Kidney (tissue), 22 donors: ENCODE measurements at places on chromosomes 12 and 14. TPM values are rescaled to one million over a fixed set of nuclear protein-coding genes. Genes with fewer than 3 reads are reported as not detected.

- no peaks in the 10 kb centered on the region for H3K27me3 ChIP-seq
- H3K4me1 ChIP-seq, result peaks cover 21% of the 10 kb centered on the region
- H3K4me3 ChIP-seq, result peak overlapping the region; percentile 100
- no peaks in the 10 kb centered on the region for H3K36me3 ChIP-seq
- DNase-seq, result no peak
These were observed 1.9 kb downstream of the TOGARAM1 start for GRCh38 chr14:44963775-44964380.

DNA sequence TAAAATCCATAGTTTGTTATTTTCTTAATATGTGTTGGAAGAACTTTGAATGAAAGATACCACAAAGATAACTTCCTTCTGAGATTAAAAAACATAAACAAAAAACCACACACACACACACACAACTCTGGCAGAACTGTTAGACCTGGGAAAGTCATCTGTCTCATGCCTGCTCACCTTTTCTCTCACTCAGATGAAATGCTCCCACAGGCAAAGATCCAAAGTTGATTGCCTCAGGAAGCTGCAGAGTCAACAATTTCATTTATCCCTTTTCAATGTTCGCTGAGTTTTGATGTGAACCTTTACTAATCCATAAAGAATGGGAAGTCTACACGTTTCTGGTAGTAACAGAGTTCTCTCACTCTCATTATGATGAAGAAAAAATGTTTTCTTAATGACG is 112.0 kb downstream of the DENND5B start:
- H3K27ac ChIP-seq, result no peak overlapping the region
- no peaks in the 10 kb centered on the region for H3K4me1 ChIP-seq
- no peak overlapping the region for H3K4me3 ChIP-seq

GRCh38 chr12:75488553-75488952 is 8.0 kb downstream of the GLIPR1 start:
- no peak for DNase-seq
- no peaks in the 10 kb centered on the region for H3K4me1 ChIP-seq
- H3K27me3 ChIP-seq, result no peaks in the 10 kb centered on the region
- H3K36me3 ChIP-seq, result no peaks in the 10 kb centered on the region
- H3K27ac ChIP-seq, result no peak overlapping the region

DNA sequence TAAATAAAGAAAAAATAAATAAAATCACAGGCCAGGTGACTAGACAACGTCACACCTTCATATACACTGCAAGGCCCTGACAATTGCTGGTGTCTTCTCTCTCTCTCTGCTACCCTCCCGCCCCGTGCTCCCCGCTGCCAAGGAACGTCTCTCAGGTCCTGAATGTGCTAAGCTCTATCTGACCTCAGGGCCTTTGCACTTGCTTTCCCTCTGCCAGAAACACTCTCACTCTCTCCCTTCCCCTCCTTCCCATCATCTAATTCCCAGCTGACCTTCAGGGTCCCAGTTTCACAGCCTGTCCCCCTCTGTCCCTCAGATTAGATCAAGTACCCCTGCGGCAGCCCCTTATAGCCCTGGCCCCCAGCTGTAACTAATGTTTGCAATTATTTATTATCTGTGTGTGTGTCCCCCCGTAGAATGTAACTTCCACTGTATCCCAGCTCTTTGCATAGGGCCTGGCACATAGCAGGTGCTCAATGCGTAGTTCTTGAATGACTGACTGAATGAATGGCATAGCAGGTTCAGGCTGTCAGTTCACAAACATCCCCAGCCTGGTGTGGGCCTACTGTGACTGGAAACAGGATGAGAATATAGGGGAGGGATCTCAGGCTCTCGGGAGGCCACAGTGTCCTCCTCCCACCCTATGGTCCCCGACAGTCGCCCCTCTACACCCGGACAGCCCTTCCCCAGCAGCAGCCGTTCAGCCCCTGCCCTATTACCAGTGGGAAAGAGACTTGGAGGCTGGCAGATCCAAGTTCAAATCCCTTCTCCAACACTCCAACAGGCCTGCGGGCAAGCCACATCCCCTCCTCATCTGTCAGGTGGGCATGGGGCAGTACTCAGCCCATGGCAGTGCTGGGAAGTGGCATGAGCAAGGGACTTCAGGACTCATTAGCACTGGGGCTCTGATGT is 6.6 kb downstream of the BEGAIN start:
- H3K4me3 ChIP-seq, result no peak overlapping the region
- no peaks in the 10 kb centered on the region for H3K36me3 ChIP-seq
- no peak for DNase-seq
- no peak overlapping the region for H3K27ac ChIP-seq
- H3K4me1 ChIP-seq, result no peaks in the 10 kb centered on the region
- H3K27me3 ChIP-seq, result no peaks in the 10 kb centered on the region

DNA sequence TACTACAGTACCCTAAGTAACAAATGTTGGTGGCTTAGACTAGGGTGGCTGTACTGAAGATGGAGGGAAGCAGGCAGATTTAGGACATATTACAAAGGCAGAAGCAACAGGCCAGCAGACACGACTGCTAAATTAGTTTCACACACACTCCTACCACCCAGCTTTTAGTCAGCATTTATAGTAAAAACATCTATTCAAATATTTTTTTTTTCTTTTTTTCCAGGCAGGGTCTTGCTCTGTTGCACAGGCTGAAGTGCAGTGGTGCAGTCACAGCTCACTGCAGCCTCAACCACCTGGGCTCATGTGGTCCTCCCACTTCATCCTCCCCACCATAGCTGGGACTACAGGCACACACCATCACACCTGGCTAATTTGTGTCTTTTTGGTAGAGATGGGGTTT is 72.9 kb downstream of the CDK17 start:
- no peaks in the 10 kb centered on the region for H3K4me1 ChIP-seq
- no peak overlapping the region for H3K27ac ChIP-seq
- no peaks in the 10 kb centered on the region for H3K36me3 ChIP-seq

The TCL1B gene
- total RNA-seq, result not detected

The TOGARAM1 gene
- total RNA-seq, result 25.6 TPM

The TMEM121 gene
- total RNA-seq, result 3.1 TPM
